Astrocyte of the cerebellum (primary cell): ENCODE measurements at places on chromosomes 5 and 9.

DNA sequence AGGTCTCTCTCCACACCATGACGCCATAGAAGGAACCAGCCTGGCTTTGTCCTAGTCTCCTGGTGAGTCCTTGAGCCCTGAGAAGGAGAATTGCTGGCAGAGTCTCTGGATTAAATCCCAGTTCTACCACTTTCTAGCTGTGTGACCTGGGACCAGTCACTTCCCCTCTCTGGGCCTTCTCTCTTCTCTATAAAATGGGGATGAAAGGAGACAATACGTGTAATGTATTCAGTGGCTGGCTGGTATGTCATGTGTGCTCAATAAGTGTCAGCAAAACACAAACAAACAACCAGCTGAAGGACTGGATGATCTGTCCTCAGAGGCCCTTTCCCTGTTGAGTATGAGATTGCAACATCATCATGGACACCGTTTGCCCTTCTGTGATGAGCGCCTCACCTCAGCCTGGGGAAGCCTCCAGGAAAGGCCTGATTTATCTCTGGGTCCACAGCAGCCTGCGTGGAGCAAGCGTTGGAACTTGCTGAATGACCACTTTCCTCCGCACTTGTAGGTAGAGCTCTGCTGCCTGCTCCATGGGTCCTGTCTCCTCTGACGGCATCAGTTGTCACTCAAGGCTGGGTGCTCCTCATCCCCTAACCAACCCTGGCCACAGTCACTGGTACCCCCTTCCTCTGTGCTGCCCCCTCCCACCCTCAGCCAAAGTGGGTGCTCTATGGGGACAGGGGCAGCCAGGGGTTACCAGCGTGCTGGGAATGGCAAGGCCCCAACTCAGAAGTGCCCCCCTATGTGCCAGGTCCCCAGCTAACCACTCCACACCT, 3.6 kb upstream of the NR5A1 start:
- no peak for DNase-seq

GRCh38 chr9:121069396-121069795, 5.4 kb upstream of the CNTRL start:
- no peak for DNase-seq

DNA sequence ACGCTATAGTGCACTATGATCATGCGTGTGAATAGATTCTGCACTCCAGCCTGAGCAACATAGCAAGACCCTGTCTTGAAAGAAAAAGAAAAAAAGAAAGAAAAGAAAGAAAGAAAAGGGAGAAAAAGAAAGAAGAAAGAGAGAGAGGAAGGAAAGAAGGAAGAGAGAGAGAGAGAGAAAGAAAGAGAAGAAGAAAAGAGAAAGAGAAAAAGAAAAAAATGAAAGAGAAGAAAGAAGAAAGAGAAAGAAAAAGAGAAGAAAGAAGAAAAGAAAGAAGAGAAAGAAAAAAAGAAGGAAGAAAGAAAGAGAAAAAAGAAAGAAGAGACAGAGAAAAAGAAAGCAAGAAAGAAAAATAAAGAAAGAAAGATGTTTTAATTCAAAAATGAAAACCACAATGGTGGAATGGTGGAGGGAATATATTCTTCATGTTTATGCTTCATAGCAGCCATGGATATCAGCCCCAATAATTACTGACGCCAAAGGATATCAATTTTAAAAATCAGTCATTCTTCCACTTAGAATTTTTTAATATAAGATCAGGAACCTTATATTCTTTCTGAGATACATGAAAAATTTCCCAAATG, 168.7 kb upstream of the TBCA start:
- DNase-seq = no peak

DNA sequence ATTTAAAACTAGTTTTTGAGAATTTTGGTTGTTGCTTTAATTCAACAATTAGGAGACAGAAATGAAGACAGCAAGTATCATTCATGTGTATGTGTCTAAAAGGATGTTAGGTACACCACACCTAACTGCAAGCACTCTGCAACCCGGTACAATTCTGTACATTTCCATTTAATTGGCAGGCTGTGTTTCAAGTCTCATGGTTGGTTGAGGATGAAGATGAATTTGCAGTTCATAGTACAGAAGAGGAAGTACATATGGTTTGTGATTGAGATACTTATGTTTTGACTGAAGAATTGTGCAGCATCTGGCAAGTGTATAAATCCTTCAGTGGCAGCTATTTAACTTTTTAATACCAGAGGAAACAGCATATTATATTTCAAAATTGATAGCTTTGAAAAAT, 628.7 kb upstream of the ZNF608 start:
- DNase-seq = no peak

GRCh38 chr5:67476531-67476930, 279.9 kb upstream of the CD180 start:
- no peak for DNase-seq

- DNase-seq = no peak
These were observed 96.2 kb downstream of the ADRB2 start for GRCh38 chr5:148922606-148923005.

DNA sequence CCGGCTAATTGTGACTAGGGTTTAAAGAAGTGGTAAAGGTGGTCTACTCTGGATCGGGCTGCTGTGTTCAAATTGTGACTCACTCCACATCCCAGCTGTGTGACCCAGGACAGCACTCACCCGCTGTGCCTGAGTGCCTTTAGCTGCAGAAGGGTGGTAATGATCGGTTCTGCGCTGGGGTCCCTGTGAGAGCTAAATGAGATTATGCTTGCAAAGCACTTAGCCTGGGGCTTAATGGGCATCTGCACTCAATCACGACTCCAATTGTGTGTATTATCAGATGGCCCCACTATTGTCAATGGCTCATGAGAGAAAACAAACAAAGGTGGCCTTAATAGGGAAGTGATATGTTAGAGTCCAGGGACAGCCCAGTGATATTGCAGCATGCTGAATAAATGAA, 25.1 kb upstream of the TBC1D2 start:
- no peak for DNase-seq

DNA sequence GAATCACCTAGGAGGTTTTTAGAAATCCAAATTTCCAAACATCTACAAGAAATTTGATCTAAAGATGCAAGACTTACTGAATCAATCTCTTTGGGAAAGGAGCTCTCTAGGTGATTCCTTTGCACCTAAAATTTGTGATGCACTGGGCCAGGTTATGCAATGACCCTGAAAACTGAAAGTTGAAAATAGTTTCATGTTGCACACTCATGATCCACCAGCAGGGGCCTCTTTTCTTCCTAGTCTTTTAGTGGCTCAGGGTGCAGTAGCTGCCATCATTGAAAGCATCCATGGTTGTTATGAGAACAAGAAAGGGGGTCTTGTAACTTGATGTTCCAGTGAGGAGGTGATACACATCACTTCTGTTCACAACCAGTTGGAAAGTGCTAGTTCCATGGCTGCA, 486.8 kb downstream of the PSAT1 start:
- DNase-seq = no peak

- no peak for DNase-seq
These were observed 59.4 kb upstream of the BASP1 start for GRCh38 chr5:17157916-17158529.

DNA sequence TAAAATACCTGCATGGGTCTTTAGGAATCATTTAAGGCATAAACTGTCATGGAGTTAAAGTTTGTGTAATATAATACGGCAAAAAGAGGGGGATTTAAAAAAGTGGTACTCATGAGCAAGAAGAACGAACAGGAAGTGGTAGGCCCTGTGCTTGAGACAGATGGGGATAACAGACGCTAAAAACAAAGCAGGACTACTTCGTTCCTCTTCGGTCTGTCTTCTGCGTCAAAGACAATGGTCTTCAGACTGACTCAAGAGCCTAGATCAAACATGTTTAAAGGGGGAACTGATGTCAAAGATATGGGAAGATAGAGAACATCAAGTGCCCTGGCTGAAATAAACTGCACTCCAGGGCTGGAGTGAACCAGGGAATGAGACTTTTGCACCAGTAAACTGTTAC, 59.8 kb upstream of the RFX3 start:
- no peak for DNase-seq

DNA sequence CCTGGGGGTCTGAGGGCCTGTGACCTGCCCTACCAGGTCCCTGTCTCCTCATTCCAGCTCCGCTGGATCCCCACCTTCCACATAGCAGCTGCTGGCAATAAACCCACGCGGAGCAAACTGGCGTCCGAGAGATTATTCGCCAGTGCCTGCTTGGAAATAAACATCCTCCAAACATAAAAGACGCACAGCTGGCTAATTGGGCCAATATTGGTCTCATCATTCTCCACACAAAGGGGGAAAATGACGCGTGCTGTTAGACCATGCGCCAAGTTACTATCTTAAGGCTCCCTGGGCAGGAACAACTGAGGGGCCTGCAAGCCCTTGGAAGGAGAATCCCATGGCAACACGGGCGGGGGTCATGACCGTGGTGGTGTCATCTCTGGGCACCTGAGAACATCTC, 73.3 kb upstream of the SARDH start:
- no peak for DNase-seq

GRCh38 chr5:176447591-176447977, 601 bp upstream of the FAF2 start:
- no peak for DNase-seq

GRCh38 chr5:95823738-95824609, 1.4 kb upstream of the GLRX start:
- peak; percentile 76 for DNase-seq

DNA sequence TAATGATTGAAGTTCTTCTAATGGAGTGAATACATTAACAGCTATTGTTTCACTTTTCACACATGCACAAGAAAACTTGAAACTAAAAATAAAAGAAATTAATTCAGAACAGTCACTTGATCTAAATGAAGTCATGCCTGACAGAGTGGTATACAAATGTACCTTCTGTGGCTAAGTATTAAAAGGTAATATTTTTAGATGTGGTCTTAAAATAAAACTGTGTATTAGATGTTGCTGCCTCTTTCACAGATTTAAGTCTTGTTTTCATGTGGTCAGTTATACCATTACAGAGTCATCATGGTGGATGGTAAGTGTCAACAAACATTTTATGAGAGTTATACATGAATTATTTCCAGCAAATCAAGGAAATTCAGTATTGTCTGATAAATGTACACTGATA, 47.0 kb downstream of the KIAA0825 start:
- no peak for DNase-seq

GRCh38 chr5:119655061-119655460, 25.7 kb downstream of the FAM170A start:
- no peak for DNase-seq

GRCh38 chr9:137315581-137316011, 13.5 kb upstream of the NRARP start:
- no peak for DNase-seq

GRCh38 chr5:62896121-62896893, 317.7 kb downstream of the LRRC70 start:
- DNase-seq = no peak

DNA sequence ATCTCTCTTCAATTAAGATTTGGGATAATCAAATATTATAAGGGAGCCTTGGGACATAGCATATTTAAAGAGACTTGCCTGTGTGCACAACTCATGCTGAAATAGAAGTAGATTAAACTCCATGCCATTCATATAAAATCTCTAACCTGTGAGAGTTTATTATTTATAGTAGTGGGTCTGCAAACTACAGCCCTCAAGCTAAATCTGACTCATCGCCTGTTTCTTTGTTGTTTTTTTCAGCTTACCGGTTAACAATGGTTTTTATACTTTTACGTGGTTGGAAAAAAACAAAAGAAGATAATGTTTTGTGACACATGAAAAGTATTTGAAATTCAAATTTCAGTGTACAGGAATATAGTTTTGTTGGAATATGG, 61.9 kb upstream of the GHR start:
- no peak for DNase-seq
